ENCODE measurements at places on chromosomes 7 and 10. TPM values are rescaled to one million over a fixed set of nuclear protein-coding genes. Genes with fewer than 3 reads are reported as not detected.

SEMA3E gene
- total RNA-seq = 0.96 TPM

PON1 gene
- 1.1 TPM for total RNA-seq

GRCh38 chr7:101823596-101823995 lies 6.2 kb downstream of the CUX1 start:
- no peak for DNase-seq

DNA sequence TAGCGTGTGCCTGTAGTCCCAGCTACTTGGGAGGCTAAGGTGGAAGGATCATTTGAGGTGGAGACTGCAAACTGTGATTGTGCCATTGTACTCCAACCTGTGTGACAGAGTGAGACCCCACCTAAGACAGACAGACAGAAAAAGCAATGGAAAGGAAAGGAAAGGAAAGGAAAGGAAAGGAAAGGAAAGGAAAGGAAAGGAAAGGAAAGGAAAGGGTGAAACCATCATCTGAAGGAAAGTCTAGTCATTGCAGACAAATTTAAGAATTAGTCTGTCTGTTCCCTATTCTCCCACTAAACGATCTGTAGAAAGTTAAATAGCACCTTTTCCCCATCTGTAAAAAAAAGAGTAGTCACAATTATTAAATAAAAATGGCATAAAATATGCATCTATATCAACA lies 91.1 kb upstream of the SKAP2 start:
- DNase-seq = no peak

DNA sequence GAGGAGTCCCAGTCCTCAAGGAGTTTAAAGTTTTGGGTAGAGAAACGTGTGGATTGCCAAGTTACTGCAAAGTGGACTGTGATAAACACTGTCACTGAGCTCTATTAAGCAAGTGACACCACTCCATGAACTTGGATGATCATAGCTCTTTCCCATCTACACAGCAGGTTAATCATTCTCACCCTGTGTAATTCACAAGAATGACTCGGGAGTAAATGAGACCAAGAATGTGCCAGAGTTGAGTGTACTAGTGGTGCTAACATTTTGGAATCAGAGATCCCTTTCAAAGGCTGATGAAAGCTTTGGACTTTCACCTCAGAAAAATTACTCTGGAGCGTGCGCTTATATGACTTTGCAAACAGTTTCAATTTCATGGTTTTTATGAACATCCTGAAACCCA lies 80.8 kb downstream of the RBM20 start:
- no peak for DNase-seq

DNA sequence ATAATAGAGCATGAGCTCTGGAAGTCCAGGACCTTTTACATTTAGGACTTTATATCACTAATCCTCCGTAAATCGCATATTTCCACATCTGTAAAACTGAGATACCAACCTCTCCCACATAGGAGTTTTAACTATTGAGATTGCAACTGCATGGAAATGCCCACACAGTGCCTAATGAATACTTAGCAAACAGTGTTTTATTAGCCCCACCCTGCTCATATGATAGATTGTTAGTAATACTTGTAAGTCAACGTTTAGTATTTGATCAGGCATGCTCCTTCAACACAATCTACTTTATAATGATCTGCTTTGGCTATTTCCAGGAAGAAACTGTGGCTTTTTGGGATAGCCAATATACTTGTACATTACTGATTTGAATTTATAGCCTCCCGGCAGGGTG lies 8.5 kb downstream of the PDZD8 start:
- DNase-seq = no peak

DNA sequence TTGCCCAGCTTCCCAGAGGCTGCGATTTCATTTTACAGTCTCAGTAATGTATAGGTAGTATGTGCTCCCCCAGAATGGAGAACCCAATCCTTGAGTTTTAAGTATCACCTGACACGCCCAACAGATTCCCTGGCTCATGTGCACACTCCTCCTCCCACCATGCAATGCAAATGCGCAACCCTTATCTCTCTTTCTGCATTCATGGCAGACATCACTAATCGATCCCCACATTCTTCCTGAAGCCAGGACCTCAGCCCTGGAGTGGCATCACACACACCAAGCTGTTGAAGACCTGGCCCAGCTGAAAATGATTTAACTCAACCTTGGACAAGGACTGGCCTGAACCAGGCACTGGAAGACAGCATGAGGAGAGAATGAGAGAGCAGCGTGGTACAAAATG lies 68.4 kb downstream of the ZRANB1 start:
- DNase-seq = no peak

Data from glutamatergic neuron (in vitro differentiated cells).